CD4-positive, alpha-beta T cell treated with Interleukin-15 for 4 hours (primary cell): ENCODE measurements at places on chromosomes 11 and 22.
A peak's percentile ranks its signal among the peaks of the same experiment; 100 is the strongest.

DNA sequence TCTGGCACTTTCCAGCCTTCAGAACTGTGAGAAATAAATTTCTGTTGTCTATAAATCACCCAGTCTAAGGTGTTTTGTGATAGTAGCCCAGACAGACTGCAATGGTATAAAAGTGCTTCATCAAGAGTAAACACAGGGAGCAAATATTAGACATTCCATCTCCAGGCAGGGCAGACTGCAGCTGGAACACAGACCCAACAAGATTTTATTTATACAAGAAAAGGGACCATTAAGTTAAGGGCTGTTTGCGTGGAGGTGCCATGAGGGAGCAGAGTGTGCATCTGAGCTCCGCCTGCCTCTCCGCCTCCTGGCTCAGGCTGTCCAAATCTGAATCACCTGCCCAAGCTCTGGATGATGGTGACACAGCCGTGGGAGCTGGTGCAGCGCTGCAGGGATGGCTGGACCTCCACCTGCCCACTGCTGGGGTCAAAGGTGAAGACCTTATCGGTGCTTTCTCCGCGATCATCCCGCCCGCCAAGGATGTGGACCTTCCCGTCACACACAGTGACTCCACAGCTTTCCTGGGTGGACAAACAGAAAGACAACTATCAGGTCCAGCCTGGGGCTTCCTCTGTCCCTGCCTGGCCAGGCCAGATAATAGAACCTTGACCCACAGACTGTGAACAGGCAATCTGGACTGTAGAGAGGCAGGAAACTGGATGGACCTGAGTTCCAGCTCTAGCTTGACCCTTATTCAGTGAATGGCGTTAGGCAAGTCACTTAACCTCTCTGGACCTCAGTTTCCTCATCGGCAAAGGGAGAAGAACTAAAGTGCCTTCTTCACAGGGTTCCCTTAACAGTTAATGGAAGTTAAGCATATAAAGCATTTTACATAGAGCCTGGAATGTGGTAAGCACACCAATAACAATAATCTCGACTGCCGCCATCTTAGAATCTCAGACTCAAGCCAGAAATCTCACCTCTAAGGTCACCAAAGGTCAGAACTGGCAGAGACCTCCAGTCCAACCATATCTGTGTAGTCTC lies 10.5 kb downstream of the KLHL35 start:
- no peak for DNase-seq

GRCh38 chr11:45917286-45917622 lies 423 bp downstream of the PEX16 start:
- no peak for DNase-seq

DNA sequence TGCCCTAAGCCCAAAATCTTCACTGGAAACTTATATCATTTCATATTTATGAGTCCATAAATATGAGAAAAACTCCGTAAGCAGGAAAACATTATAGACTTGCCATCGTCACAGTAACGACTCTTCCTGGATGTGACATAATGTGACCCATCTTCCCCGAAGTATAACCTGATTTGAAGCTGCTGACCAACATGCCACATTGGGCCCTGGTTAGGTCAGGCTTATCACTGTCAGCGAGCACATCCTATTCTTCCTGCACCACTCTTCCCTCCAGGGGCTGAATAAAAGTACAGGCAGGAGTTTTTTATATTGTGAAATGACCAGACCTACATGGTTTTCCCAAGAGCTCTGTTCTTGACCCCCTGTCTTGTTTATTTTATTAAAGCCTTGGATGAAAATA lies 12.1 kb upstream of the BLID start:
- no peak for DNase-seq

GRCh38 chr22:30033901-30034300 lies 46.4 kb upstream of the HORMAD2 start:
- DNase-seq = no peak

DNA sequence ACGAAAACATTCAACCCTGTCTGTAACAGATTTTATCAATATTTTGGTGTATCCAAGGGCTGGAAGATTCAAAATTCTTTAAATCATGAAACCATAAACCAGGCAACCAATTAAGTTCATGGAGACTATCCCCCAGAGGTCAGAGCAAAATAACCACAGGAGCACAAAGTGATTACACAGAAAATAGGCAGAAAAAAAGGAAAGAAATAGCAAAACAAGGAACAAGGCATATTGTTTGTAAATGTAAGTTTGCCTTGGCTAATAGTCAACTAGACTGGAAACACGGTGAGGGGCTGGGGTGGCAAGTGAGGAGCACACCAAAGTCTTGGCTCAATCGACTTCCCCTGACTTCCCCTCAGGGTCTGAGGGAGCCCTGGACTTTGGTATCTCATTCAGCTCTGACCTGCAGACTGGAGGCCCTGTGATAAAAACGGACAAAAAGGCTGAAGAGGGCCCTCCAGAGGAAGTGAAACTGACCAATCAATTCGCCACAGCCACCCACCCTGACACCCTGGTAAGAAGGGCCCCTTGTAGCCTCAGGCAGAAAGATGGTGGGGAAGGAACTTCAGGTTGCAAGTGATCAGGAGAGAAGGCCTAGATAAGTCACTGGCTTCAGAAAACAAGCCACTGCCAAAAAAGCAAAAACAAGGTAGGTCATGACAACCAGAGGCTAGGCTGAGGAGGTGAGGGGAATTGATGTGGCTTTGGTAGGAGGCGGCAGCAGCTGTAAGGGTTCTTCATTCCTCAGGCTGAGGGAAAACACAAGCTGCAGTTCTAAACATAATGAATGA lies 1.8 kb downstream of the SIK3 start:
- DNase-seq = peak; percentile 75

- DNase-seq = no peak
Observed at GRCh38 chr11:112829971-112830654, 131.1 kb upstream of the NCAM1 start.

GRCh38 chr22:32265882-32266767 lies 11.0 kb upstream of the SLC5A4 start:
- DNase-seq = peak; percentile 64

DNA sequence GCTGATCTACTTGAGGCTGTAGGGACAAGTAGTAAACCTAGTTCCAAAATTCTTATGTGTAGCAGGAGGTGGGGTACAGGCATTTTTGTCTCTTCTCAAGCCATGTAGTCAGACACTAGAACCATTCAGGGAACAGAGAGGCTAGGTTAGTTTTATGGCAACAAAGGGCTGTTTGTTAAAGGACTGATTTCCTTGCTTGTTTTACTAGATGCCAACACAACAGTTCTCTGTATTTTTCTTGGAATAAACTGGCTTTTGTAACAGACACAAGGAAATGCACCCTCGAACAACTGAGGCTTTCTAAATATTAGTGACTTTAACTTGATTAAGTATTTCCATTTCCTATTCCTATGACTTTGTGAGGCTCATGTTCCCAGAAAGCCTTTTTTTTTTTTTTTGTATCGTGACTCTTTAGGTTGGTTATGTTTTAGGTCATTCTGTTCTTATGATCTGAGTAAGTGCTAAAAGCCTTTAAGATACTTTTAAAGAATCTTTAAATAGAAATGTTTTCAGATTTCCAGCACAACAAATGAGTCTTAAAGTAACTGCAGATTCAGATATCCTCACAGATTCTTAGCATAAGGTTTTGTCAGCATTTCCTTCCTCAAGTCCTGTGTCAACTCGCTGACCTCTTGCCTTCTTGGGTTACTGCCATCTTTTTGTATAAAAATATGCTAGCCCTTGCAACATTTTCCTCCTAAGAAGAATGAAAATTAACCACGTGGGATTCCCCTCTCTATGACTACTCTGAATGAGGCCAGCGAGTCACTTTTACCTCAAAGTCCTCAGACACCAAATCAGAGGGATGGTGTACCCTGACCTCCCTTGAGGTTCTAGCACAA lies 92.5 kb downstream of the CCDC83 start:
- peak; percentile 6 for DNase-seq

- DNase-seq = no peak
Observed at GRCh38 chr11:110294509-110294908, 1.9 kb downstream of the RDX start.

- DNase-seq = no peak
Observed at GRCh38 chr11:36251823-36252222, 37.4 kb downstream of the COMMD9 start.

DNA sequence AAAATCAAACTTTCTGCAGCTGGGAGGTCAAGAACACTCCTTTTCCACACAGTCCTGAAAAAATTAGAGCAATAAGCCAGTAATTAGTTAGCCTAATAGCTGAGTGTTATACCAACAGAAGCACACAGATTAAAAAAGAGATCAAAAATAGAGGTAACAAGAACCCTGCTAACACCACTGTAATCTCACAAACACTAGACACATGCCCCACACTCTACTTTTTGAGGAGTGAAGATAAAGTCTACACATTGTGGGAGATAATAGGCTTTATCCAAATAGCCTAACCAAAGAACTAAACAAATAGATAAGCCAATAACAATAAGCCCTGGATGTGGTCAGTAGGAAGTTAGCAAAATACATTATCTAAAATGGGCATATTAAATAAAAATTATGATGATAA lies 372.7 kb upstream of the ANO5 start:
- DNase-seq = no peak

- DNase-seq = no peak
Observed at GRCh38 chr22:29518427-29518826, 35.1 kb downstream of the THOC5 start.

- DNase-seq = no peak
Observed at GRCh38 chr11:120890609-120891320, 133.1 kb upstream of the TBCEL start.

DNA sequence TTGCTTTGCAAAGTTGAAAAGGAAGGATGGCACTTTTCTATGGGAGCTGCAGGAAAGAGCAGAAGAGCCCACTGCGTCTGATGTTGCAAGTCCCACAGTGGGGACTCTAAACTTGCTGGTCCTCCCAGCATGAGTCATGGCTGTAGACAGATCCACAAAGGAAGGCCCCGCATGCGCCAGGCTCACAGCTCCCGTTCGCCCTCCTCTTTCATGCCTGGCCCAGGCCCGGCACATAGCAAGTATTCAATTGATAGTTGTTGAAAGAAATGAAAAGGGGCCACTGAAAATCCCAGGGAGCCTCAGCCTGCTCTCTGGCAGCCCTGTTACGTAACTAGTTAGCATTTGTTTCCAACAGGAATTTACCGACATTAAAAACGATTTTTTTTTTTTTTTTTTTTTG lies 18.9 kb downstream of the AP1B1 start:
- DNase-seq = no peak

GRCh38 chr22:32708830-32709229 lies 92.7 kb upstream of the TIMP3 start:
- no peak for DNase-seq

GRCh38 chr11:122879785-122880184 lies 2.8 kb upstream of the JHY start:
- no peak for DNase-seq

GRCh38 chr11:27718863-27719545 lies 18.7 kb upstream of the BDNF start:
- no peak for DNase-seq

GRCh38 chr22:44406341-44407170 lies 91.5 kb downstream of the RTL6 start:
- no peak for DNase-seq

- no peak for DNase-seq
Observed at GRCh38 chr11:117928446-117929141, 608 bp downstream of the TMPRSS13 start.

DNA sequence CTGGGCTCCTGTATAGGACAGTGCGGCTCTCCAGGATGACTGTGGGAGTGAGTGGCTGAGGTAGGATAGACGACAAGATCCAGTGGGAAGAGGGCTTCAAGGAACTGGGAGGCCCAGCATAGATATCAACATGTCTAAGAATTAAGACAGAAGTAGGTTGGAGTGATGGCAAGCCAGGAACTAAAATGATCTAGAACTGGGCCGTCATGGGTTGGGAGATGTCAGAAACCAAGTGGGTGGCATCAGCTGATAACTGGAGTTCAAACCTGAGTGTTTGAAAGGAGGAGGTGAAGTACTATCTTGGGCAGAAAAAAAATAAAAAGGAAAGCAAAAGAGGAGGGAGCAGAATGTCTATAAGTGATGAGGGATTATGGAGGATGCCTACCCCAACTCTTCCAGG lies 7.1 kb upstream of the MEN1 start:
- DNase-seq = no peak

DNA sequence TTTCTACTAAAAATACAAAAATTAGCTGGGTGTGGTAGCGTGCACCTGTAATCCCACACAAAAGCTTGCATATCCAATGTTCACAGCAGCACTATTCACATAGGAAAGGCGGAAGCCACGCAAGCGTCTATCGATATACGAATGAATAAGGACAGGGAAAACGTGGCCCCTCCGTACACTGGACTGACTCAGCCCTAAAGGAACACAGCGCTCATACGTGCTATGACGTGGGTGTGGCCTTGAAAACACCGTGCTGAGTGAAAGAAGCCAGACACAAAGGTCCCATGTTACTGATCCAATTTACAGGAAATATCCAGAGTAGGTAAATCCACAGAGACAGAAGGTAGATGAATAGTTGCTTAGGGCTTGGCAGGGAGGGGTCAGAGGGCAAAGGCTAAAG lies 7.0 kb downstream of the LMF2 start:
- DNase-seq = no peak

DNA sequence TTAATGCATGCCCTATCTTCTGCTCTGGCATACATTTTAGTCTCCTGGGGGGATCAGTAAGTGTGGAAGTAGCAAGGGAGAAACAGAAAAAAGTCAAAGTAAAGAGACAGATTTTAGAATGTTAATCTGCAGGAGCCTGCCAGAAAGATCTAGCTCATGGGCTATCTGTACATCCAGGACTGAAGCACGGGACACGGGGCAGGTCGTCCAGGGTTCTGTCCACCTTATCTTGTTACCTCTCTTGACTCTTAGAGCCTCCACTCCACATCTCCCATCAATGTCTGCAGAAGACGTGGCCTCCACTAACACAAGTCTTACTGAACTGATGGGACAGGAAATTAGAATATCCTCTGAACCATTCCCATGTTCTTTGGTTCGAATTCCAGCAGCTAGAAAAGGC lies 1.7 kb upstream of the SLC43A3 start:
- no peak for DNase-seq

- DNase-seq = no peak
Observed at GRCh38 chr22:23826510-23827350, 12.1 kb downstream of the DERL3 start.

- DNase-seq = no peak
Observed at GRCh38 chr11:127825183-127825582, 762.2 kb downstream of the ETS1 start.

- no peak for DNase-seq
Observed at GRCh38 chr11:70536051-70536877, 137.9 kb downstream of the CTTN start.

GRCh38 chr11:110046775-110047380 lies 46.3 kb upstream of the ZC3H12C start:
- no peak for DNase-seq

DNA sequence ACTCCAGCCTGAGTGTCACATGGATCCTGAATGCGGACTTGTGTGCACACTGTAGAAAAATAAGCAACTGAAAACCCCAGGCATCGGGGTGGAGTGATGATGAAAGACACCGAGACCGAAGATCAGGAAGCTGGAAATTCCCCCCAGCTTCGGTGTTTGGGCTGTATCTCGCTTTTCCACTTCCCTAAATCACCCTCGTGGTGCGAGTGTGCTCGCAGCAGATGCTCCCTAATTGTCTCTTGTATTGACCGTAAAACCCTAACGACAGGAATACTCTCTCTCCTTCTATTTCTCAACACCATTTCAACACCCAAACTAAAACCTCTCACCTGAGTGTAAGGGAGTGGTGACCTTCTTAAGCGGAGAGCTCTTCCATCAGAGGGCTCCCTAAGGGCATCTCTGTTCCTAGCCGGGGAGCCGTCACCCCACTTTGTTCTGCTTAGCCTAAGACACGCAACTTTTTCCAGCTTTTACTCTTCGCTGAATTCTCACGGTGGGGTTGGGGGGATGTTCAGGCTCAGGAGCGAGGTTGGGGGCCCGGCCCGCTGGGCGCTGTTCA lies 635 bp upstream of the GRK3 start:
- peak; percentile 20 for DNase-seq
